ENCODE measurements at places on chromosomes 1 and 21.

GRCh38 chr1:52928015-52928404 is 934 bp downstream of the SCP2 start:
- no peak for DNase-seq

DNA sequence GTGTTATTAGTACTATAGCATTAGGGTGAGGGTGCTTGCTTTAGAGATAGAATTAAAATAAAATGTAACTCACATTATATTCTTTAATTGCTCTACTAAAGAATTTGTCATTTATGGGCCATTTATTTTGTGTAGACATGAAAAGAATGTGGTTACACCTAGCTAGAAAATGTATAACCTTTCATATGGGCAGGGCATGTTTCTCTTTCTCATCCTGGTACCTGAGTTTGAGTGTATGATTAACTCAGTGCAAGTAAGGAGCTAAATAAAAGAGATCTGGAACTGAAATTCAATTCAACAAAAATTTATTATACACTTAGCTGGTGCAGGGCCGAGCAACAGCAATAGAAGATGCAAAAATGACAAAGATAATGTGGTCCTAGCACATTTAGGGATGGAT is 47.4 kb downstream of the MAP3K7CL start:
- no peak for DNase-seq

DNA sequence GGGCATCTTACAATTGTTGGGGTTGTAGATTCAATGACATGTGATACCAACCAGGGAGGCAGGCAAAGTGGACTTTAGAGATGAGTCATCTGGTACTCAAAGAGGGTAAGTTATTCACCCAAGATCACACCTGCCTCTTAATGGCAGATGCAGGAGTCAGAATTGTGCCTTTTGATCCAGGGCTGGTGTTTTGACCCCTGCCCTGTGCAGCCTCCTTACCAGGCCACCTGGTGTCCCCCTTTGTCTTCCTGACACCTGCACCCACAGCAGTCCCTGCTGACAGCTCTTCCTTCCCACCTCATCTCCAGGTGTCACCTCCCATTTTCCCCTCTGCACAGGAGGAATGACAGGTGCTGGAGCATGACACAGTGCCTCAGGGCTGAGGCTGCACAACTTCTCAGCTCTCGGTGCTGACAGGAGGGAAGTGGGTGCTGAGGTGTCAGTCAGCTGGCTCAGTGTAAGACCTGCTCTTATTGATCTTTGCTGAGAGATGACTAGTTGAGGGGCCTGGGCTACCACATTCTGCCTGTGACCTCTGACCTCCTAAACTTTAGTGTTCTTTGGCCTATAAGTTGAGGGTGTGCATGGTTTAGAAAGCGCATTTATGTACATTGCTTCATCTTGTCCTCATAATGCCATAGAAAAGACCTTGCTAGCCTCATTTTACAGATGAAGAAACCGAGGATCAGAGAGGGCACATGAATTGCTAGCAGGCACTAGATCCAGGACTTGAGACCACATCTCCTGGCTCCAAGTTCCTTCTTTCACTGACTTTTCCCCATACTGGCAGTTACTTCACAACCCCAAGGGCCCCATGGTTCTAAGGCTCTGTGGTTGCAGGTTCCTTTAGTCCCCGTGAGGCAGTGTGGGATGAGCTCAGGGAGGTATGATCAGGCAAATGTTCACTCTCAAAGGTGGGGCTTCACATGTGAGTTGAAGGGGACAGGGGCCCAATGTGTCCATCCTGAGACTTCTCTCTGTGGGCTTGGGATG is 31.3 kb downstream of the CACNA1E start:
- DNase-seq: no peak

DNA sequence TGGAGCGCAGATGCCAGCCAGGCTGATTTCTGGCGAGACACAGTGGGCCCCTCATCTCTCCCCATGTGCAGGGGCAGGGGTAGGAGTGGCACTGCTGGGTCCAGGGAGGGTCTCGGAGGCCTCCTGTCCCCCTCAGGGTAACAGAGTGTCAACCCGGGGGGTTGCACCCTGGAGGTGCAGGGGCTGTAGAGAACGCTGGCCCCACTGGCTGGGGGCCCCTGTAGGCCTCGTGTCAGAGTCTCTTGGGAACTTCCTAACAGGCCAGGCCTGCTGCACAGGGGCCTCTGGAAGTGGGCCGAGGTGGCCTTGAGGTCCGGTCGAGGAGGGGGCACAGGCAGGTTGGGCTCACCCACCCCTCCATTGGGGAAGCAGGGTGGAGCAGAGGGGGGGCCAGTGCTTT is 38.9 kb upstream of the AJAP1 start:
- DNase-seq: no peak

DNA sequence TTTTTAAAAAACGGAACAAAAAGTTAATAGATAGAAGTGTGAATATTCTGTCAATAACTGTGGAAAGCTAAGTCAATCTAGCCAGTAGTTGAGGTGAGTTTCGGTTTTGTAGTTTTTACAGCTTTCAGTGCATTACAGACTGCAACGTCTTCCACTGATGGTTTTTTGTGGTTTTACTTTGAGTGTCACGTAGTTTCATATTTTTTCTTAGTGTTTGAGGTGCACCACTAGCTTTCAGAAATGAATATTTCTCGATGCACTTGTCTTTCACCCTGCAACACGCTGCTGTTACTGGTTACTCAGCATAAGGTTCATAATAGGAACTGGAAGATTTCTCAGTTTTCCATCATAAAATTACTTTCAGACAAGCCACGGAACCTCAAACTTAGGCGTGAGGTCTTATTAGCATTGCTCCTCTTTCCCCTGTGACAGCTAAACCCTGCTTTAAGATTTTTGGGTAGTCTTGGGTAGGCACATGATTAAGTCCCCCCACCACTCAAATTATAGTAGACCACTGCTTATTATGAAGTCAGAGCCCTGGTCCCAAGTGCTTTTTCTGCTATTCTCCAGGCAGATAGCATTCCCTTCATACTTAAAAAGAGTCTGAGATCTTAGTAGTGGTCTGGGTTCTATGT is 1412.7 kb downstream of the KCNT2 start:
- DNase-seq: no peak

DNA sequence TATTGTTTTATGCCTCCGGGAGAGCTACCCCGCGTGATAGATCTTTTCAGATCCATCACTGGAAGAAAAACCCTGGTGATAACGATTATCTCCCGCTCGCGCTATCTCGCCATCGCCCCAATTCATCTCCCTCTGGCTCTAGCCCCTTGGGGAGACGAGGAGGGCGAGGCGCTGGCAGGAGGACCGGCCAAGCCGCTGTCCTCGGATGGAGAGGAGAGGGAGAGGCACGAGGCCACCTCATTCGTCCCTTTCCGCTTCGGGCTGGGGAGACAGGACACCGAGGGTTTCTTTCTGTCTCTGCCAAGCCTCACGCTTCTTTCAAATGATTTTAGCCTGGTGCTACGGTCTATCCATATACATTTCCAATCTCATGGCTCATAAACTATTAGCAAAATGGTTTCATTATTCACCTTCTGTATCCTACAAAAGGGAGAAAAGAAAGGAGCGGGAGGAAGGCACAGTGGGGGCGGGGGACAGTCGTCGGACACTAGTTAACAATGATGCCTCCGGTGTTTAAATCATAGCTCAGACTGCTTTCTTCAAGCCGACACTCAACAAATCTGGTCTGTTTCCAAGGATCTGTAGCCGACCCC is 415.0 kb upstream of the ESRRG start:
- no peak for DNase-seq

- no peak for DNase-seq
Observed at GRCh38 chr1:15883326-15883725, 35.8 kb downstream of the SPEN start.

GRCh38 chr1:23562137-23562876 is 3.0 kb upstream of the ID3 start:
- DNase-seq: peak; percentile 95

DNA sequence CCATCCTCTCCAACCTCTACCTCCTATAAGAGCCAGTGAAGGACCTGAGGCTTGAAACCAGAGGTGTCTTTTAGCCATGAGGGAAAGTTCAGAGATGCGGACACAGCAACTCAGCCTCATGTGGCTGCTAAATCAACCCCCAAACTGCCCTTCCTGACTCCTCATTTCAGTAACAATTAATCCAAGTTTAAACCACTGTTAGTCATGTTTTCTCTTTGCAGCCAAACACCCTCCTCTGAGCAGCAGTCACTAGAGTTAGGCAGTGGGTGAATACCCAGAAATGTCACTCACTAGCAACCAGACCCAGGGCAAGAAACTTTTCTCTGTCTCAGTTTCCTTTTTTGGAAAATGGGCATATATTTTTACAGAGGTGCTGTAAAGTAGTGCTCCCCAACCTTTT is 71.2 kb downstream of the KCNJ15 start:
- no peak for DNase-seq

- DNase-seq: no peak
Observed at GRCh38 chr1:190144650-190145049, 333.0 kb downstream of the BRINP3 start.

DNA sequence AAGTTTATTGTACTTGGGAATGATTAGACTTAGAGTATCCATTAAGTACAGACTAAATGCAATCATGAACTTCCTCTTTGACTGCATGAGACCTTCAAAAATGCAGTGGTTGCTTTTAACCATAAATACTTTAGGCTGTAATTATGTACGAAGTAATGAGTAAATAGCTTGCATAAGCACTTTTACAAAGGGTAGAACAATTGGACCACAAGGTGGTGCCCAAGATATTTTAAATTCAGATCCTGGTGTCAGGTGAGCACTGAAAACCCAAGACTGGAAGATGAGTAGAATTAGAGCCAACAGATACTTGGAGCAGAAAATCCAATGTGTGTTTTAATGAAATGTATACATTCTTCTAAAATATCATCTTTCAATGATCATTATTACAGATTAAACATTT is 43.4 kb upstream of the RHOU start:
- peak; percentile 24 for DNase-seq

- DNase-seq: no peak
Observed at GRCh38 chr1:19427087-19427781, 58.1 kb downstream of the CAPZB start.

GRCh38 chr1:89556726-89557444 is 32.3 kb downstream of the LRRC8B start:
- DNase-seq: no peak

GRCh38 chr1:113137563-113137962 is 64.6 kb downstream of the LRIG2 start:
- DNase-seq: no peak

- DNase-seq: no peak
Observed at GRCh38 chr1:29743264-29743663, 506.9 kb downstream of the PTPRU start.

GRCh38 chr1:31815752-31816500 is at the start of gene SPOCD1:
TSS of gene SPOCD1 (minus strand) at chr1:31816022. CDS start at chr1:31815333, 689 bp downstream.
- peak; percentile 80 for DNase-seq

- peak; percentile 28 for DNase-seq
Observed at GRCh38 chr1:162389021-162389818, 7.7 kb downstream of the C1orf226 start.

DNA sequence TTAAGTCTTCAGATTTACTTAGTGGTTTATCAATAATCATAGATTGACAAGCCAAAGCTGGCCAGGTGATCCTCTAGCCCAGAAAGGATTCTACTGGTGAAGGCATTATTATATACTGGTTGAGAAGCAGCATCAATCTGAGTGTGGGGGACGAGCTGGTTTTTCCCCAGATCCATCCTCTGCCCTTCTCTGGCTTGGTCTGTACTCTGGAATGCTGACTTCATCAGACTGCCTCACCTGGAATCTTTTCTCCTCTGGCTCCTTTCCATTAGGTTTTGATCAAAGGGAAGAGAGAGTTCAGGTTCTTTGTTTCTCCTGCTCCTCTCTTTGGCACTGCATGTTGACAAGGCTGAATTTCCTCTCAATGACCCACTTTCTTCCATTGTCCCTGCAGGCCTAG is 93.9 kb downstream of the KCTD3 start:
- no peak for DNase-seq

Measured in fibroblast of the conjunctiva (primary cell).